ENCODE measurements at places on chromosomes 1 and 21.

GRCh38 chr1:40627987-40628902 is 37.2 kb downstream of the RIMS3 start:
- no peak for DNase-seq

DNA sequence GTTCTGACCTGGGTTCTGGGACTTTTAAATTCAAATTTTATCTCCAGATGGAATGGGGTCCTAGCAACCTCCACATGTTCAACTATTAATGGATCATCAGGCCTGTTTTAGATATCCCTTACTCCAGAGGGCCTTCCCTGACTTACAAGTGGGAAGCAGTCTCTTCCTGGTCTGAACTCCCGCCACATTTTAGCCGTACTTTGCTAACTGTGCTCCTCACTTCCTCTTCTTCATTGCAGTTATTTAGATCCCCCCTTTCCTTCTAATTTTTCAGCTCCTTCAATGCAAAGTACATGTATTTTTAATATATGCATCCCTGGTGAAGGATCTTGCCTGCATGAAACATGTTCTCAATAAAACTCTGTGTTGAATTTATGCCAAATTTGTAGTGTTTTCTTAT is 3.7 kb downstream of the CD1A start:
- DNase-seq, result no peak

DNA sequence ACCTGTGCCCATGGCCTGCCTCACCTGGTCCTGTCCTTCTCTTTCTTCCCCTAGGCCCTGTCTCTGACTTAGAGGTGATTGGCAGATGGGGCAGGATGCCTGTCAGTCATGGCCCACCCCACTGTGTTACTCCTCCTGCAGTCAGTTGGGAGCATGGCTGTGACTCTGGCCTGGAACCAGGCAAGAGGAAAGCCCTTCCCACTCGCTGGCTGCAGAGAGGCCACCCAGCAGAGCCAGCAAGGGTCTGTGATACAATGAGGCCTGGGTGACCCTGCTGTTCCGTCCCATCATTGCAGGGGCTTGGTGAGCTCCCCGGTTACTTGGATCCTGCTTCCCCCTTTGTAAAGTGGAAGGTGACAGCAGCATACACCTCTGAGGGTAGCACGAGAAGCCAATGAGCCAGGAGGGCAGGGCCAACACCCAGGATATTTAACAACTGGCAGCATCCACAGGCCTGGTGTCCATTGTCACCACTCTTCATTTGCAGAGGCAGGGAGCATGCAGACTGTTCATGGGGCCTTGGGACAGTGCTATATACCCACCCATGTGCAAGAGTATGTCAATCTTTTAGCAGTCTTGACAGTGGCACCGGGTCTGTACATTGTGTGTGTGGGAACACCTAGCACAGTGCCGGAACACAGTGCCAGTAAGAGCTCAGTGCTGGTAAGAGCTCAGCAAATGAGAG is 191.0 kb upstream of the C1orf174 start:
- no peak for DNase-seq

DNA sequence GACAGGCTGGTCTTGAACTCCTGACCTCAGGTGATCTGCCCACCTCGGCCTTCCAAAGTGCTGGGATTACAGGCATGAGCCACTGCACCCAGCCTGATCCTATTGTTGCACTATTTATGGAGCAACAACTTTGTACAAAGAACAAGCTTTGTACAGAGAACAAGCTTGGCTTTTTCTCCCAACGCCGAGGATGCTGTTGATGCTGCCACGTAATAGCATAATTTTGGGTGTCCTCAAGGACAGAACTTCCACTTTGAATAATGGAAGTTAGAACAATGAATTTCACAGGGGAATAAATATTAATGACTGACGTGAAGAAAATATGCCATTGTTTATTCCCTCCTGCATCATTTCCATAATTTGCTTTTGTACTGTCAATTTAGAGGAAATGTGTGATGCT is 12.8 kb upstream of the RBP7 start:
- DNase-seq, result no peak

- no peak for DNase-seq
These were observed 17.2 kb upstream of the SUMO3 start for GRCh38 chr21:44834951-44835646.

GRCh38 chr1:222000131-222000530 is 258.2 kb upstream of the DUSP10 start:
- DNase-seq, result no peak

- no peak for DNase-seq
These were observed 642.2 kb downstream of the PTPRU start for GRCh38 chr1:29878501-29878900.

Measured in activated CD8-positive, alpha-beta memory T cell treated with anti-CD3 and anti-CD28 coated beads for 4 hours (primary cell).